ENCODE measurements at places on chromosomes 11 and 22.
A peak's percentile ranks its signal among the peaks of the same experiment; 100 is the strongest.

GRCh38 chr22:41987276-41987675, 11.3 kb upstream of the WBP2NL start:
- DNase-seq, result no peak

- DNase-seq, result no peak
Observed at GRCh38 chr11:96333191-96333719, 9.7 kb downstream of the MAML2 start.

DNA sequence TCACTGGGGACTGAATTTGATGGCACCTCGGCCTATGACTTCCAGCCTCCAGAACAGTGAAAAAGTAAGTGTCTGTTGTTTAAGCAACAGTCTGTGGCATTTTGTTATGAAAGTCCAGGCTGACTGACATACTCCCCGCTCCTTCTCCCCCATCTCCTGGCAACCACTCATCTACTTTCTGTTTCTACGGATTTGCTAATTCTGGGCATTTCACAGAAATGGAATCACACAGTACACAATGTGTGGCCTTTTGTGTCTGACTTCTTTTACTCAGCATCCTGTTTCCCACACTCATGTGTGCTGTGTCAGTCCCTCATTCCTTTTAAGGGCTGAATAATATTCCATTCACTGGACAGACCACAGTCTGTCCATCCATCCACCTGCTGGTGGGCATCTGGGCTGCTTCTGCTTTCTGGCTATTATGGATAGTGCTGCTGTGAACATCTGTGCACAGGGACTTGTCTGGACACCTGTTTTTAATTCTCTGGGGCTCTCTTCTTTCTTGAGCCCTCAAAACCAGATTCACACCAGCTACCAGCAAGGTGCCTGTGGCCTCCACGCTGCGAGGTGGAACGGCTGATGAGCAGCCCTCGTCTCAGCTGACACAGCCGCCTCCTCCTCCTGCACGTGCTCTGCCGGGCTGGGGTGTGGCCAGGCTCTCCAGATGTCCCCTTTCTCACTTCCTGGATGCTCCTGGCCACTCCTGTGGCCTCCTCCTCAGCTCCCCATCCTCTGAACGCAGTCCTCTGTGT, 333.1 kb downstream of the CTTN start:
- DNase-seq, result peak; percentile 53

DNA sequence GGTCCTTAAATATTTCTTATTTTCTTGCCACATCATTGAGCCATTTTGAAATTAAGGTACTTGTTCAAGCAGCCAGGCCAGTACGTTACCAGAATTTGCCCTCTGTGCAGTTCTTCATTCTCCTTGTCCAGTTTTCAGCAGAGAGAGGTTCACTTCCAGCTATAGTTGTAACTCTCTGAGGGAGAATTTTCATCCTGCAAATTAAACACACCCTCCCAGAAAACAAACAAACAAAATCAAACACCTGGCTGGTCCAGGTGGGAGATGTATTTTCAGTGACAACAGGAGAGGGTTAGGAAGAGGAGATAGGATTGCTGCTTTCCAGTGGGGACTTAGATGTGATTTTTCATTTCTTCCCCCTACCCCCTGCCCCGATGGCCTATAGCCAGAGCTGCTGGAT, 45.0 kb downstream of the LHFPL7 start:
- no peak for DNase-seq

DNA sequence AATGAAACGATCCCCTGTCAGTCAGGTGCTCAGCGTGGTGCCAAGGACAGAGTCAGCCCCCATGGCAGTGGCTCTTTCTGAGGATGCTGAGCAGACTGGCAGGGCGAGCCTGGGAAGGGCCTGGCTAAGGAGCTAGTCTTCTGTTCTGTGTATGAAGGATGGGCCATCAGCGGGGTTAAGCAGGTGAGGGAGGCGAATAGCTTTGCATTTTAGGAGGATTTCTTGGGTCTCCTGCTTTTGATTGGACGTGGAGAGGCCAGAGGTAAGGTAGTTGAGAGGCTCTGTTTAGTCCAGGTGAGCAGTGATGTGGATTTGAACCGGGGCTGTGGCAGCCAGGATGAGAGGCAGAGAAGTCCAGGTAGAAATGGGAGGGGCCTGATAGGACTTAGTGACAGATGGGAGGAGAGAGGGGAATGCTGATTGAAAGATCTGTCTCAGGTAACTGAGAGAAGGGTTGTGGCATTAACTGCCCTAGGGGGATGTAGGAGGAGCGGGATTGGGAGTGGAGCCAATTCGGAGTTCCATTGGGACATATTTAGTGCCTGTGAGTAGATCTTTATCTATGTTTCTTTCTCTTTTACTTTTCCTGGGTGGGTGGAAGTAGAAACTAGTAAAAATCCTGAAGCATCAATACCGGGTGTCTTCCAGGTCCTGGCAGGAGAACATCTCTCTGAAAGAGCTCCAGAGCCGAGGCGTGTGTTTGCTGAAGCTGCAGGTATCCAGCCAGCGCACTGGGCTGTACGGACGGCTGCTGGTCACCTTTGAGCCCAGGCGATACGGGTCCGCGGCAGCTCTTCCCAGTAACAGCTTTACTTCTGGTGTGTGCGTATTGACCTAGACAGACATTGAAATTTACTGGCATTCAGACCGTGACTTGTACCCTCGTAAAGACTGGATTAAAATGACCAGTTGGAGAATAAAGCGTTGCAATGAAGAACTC, 2.0 kb downstream of the IGHMBP2 start:
- no peak for DNase-seq

DNA sequence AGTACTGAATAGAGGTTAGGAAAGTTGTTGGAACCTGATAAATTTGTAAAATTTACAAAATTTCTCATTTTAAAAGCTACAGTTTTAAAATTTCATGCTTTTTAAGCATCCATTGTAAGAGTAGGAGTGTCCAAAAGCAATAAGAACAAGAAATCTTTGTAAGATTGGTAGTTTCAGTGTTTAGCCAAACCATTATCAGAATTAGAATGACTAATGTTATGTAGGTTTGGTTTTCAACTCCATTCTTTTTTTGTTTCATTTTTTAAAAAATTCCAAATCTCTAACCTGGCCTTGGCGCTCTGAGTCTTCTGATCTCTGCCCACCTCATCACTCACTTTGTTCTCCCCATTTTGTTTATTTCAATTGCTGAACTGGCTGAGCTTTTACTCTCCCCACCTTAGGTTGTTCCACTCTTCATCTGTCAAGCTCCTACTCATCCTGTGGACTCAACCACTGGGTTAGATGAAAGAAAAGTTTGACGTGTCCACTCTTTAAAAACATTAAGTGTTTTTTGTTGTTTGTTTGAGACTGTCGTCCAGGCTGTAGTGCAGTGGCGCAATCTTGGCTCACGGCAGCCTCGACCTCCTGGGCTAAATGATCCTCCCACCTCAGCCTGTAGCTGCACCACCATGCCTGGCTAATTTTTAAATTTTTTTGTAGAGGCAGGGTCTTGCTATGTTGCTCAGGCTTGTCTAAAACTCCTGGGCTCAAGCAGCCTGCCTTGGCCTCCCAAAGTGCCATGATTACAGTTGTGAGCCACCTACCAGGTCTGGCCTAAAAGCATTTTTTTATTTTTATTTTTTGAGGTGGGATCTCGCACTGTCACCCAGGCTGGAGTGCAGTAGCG, 14.0 kb downstream of the EP300 start:
- DNase-seq, result no peak

- no peak for DNase-seq
Observed at GRCh38 chr22:17988800-17989513, 35.4 kb downstream of the MICAL3 start.

- no peak for DNase-seq
Observed at GRCh38 chr11:100716838-100717237, 29.8 kb downstream of the ARHGAP42 start.

DNA sequence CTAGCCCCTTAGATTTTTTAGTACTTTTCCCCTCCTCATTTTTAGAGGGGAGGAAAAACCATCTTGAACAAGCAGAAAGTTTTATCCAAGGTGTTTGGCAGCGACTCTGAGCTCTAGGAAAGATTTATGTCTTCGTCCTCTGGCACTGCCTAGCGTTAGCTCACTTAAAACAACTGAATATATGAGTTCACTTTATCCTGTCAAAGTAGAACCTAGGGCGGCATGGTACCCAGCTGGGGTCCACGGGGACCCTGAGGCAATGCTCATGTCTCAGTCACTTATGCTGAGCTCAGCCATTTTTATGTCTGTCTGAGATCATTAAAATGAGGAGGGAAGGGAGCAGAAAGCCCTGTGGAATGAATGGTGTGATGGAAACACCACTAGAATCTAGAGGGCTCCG, 14.2 kb upstream of the VSIG10L2 start:
- no peak for DNase-seq

- DNase-seq, result no peak
Observed at GRCh38 chr22:20615021-20615420, 107.6 kb downstream of the MED15 start.

- no peak for DNase-seq
Observed at GRCh38 chr11:41190437-41191082, 268.9 kb downstream of the LRRC4C start.

DNA sequence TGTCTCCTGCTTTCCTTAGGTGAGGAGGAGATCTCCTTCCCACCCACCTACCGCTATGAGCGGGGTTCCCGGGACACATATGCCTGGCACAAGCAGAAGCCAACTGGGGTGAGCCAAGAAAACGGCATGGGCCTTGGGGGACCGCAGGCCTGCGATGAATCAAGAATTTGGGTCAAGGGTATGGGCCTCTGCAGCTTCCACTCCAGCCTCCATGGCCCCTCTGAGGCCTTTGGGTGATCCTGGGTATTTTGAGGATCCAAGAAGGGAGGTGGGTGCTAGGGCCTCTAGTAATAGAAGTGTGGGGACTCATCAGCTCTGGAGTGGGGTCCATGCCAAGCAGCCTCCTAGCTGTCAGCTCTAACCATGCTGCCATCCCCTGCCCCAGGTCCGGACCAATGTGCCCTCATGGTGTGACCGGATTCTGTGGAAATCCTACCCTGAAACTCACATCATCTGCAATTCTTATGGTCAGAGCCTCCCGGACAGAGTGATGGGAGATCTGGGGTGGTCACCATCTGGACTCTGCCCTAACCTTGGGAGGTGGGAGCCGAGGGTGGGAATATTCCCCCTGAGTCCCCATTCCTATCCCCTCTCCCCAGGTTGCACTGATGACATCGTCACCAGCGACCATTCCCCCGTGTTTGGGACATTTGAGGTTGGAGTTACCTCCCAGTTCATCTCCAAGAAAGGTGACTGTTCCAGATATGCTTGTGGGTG, 8.6 kb downstream of the INPPL1 start:
- no peak for DNase-seq

DNA sequence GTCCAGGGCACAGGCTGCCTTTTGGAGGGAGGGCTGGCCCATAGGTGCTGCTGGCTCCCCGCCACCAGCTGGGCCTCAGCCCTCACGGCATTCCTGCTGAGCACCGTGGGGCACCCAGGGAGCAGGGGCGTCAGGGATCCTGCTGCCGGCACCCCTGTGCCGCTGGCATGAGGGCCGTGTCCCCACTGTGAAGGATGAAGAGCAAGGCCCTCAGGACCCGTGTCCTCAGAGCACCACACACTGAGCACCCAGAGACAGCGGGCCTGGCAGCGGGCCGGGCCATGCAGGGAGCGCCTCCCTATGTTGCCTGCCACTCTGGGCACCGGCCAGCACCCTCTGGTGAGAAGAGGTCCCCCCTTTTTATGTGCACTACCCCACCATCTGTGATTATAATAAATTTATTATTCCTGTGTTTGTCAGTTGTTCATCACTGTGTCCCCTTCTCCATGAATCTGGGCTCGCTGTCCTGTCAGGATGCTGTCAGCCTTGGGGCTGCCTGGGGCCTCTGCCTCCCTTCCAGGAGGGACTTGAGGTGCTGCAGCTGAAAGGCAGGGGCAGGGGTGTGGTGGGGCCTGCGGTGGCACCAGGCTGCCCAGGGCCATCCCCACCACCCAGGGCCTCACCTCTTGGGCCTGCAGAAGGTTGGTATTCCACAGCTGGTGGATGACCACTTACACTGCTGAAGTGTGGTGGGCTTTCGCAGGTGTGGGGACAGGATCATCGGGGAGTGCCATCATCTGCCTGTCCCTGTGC, 80.0 kb downstream of the MED15 start:
- no peak for DNase-seq

DNA sequence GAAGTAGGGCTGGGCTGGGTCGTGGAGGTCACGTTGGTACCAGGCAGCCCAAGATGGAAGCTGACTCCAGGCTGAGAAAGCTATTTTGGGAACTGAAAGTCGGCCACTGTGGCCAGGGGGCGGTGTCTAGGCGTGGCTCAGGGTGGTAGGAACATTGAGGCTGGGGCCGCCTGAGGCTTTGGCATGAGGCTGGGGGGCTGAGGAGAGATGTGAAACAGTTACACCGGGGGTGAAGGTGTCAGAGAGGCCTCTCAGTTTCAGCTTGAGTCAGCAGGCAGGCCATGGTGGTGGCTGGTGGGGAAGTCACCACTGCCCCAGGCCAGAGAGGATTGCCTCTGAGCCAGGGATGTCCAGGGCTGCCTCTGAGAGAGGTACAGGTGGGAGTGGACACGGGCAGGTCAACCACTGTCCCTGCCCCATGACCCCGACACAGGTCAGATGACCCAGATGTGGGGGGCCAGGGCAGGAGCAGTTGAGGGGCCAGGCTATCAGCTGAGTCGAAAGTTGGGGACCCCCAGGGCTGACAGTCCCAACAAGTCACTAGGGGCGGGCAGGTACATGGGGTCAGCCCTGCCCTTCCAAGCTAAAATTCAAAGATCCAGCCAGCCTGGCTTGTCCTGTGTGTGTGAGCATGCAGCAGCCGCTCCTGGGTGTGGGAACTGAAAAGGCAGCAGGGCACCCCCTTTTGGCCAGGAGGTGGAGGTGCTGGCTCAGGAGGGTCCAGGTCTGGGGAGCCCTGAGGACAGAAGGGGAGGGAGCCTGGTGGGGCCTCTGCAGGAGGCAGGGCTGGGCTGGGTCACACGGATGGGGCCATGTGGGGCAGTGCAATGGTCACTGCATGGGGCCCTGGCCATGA, 7.2 kb downstream of the KCNK7 start:
- DNase-seq, result peak; percentile 83

GRCh38 chr11:60059052-60059451, 2.6 kb downstream of the MS4A3 start:
- DNase-seq, result peak; percentile 8

DNA sequence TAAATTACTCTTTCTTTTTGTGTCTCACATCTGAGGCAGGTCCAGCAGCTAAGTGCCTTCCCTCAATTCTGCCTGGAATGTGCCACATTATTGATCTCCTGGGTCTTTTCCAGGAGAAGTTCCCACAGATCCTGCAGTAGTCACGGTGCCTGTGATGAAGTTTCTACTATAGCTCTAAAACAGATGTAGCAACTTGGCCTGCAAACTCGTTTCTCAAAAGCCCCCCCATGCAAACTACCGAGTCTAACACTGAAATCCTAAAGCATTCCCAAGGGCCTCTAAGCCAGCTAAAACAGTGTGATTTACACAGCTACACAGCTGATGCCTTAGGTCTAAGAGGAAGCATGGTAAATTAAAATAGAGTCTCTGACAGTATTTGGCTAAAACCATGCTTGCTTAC, 54.3 kb downstream of the DDI1 start:
- DNase-seq, result no peak

GRCh38 chr11:28490773-28491382, 382.7 kb downstream of the METTL15 start:
- no peak for DNase-seq

GRCh38 chr22:44667829-44668189, 34.2 kb upstream of the PRR5 start:
- DNase-seq, result no peak

- DNase-seq, result no peak
Observed at GRCh38 chr22:31956360-31956759, 12.0 kb downstream of the YWHAH start.

GRCh38 chr22:45284705-45285262, at the start of gene UPK3A:
Gene UPK3A, plus strand, starts transcription at chr22:45284949. Its CDS starts 65 bp downstream, at chr22:45285014.
- peak; percentile 40 for DNase-seq
